ENCODE measurements at places on chromosomes 11 and 22. TPM values are rescaled to one million over a fixed set of nuclear protein-coding genes. Genes with fewer than 3 reads are reported as not detected.

GRCh38 chr11:47889714-47890441, 41.7 kb upstream of the NUP160 start:
- no peak overlapping the region for H3K27ac ChIP-seq
- H3K4me1 ChIP-seq = no peaks in the 10 kb centered on the region
- DNase-seq = no peak
- H3K36me3 ChIP-seq = no peaks in the 10 kb centered on the region
- H3K27me3 ChIP-seq = no peaks in the 10 kb centered on the region

- H3K4me1 ChIP-seq = no peaks in the 10 kb centered on the region
- H3K27me3 ChIP-seq = no peaks in the 10 kb centered on the region
- DNase-seq = no peak
These were observed 904.3 kb downstream of the METTL15 start for GRCh38 chr11:29012507-29012906.

DNA sequence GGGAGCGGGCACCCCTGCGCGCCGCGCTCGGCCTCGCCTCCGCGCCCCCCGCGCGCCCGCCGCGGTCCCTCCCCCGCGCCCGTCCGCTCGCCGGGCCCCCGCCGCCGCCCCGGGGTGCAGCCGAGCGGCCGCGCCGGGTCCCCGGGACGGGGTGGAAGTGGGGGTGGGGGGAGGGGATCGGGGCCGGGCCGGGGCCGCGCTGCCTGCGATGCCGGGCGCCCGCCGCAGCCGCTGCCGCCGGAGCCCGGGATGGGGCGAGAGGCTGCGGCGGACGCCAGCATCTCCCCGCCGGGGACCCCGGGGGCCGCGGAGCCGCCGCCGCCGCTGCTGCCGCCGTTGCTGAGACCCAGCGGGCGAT, 365 bp downstream of the MGAT3 start:
- peaks cover 9% of the 10 kb centered on the region for H3K4me1 ChIP-seq
- peak overlapping the region; percentile 82 for H3K4me3 ChIP-seq
- peaks cover 4% of the 10 kb centered on the region for H3K27me3 ChIP-seq
- DNase-seq = no peak
- H3K36me3 ChIP-seq = no peaks in the 10 kb centered on the region

GRCh38 chr11:26905368-26905767, 88.5 kb upstream of the FIBIN start:
- H3K4me3 ChIP-seq = no peak overlapping the region
- no peak overlapping the region for H3K27ac ChIP-seq
- DNase-seq = no peak
- H3K36me3 ChIP-seq = no peaks in the 10 kb centered on the region

- H3K36me3 ChIP-seq = no peaks in the 10 kb centered on the region
- H3K4me3 ChIP-seq = no peak overlapping the region
These were observed 24.7 kb downstream of the NCF4 start for GRCh38 chr22:36885474-36885873.

DNA sequence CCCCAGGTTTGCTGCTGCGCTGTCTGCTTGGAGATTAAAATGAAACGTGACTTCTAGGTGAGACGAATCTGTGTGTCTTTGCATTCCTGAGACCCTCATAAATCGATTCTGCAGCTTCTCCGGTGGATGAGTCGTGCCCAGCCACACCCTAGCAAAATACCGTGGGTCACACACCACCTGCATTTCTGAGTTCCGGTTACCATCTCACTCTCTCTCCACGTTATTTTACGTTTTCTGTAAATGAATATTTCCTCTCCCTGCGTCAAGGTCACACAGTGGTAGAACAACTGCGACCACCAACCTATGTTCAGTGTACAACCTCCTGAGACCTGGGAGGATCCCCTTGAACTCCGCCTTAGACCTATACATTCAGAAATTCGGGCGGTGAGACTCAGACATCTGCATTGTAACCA, 1.1 kb downstream of the YWHAH start:
- peaks cover 11% of the 10 kb centered on the region for H3K4me1 ChIP-seq
- peak overlapping the region; percentile 99 for H3K27ac ChIP-seq
- DNase-seq = peak; percentile 31
- peak overlapping the region; percentile 98 for H3K4me3 ChIP-seq

DNA sequence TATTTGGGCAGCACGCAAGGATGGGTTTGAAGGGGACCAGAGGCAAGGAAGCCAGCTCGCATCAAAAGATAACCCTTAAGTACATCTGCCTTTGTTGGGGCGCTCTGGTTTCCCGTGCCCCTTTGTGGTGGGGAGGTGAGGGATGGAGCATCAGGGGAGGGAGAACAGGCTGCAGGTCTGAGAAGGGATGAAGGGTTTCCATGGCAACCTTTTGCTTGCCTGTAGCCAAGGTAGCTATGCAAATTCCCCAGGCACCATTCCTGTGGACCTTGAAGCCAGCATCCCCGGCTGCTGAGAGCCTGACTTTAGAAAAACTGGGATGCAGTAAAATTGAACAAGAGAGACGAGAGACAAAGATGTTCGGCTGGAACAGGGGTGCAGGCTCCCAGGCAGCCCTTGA, 75.7 kb downstream of the SEZ6L start:
- H3K27me3 ChIP-seq = peaks cover 28% of the 10 kb centered on the region
- H3K36me3 ChIP-seq = no peaks in the 10 kb centered on the region
- no peak for DNase-seq
- no peaks in the 10 kb centered on the region for H3K4me1 ChIP-seq
- no peak overlapping the region for H3K27ac ChIP-seq
- no peak overlapping the region for H3K4me3 ChIP-seq

The SLC22A9 gene
- total RNA-seq = 36.3 TPM

Data from hepatocyte (in vitro differentiated cells).